PC-3 (cell line): ENCODE measurements at places on chromosomes 2 and 18. TPM values are rescaled to one million over a fixed set of nuclear protein-coding genes. Genes with fewer than 3 reads are reported as not detected.

DNA sequence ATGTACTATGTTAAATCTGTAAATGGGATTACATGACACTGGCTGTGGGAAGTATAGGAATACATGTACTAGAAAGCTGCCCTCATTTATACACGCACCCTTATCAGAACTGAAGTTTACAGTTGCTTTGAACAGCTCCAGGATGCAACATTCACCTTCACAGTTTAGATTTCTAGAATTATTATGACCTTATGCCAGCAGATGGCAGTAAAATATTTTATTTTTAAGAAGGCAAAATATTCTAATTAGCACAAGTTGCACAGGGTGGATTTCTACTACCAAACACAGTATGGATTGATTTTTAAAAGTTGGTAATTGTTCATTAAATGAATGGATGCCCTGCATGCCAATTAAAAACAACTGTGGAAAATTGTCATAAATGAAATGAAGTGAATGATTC, 670.4 kb downstream of the KCNJ3 start:
- DNase-seq: peak; percentile 52

DNA sequence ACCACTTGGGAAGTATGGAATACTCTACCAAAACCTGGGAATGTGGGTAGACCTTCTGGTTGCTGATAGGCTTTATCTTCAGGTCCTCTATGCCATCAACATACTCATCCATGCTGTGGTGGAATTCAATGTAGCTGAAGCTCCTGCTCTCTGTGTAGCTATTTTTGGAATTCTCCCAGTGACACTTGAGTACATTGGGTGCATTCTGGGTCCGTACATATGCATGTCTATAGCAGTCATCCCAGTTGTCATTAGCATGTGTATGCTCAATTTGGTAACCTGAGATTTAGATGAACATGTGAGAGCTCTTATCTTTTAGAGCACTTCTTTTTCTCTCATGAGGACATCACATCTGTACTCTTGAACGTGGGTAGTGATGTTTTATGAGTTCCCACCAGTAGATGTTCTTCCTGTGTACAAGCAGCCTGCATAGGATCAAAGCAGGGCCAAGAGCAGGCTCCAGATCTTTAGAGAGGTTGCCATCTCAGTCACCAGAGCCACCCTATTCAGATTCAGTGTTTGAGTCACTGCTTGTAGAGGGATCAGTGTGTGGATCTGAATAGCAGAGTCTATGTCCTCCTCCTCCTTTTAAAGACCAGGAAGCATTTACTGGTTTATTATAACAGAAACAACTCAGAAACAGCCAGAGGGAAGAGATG, 65.9 kb downstream of the MGAT5 start:
- no peak for DNase-seq

DNA sequence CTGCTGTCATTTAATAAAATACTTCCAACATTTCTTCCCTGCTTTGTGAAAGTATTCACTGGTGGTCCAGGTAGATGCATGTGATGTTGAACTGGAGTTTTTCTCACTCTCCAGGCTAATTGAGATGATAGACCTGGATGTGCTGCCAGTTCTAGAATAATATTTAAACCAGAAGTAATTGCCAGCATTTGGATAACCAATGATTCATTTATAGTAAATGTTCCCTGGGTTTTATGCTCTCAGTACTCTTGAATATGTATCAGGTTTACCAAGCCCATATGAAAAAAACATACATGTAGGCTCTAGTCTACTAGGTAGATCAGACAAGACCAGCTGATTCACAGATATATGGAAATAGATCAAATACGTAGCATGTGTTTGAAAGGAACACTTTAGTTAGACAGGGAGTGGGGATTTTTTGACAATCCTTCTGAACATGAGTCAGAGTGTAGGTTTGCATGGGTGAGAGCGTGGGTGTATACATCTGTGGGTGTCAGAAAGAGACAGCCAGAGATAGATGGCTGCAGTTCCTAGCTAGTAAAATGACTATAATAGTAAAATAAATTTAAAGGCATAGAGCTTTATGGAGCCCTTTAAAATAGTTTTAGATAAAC, 115.1 kb downstream of the NAB1 start:
- DNase-seq: peak; percentile 21

Gene LRATD1
- total RNA-seq: 35.4 and 41.3 TPM in 2 replicates

Gene FOXI3
- not detected in 2 replicates for total RNA-seq

DNA sequence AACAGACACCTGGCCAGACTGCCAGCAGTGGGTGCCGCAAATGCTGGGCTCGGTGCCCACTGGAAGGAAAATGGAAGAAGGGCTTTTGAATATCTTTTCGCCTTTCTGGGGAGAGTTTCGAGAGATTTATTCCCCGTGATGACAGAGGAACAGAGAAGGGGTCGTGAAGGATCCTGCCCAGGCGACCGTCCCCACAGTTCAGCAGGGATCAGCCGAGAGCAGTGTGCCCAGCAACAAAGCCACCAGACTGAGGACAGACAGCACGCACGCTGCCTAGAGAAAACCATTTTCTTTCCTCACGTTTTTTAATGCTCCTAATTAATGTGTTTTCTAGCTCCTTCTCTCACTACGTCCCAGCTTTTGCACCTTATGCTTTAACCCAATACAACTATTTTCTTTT, 47.7 kb downstream of the XRCC5 start:
- DNase-seq: no peak

- no peak for DNase-seq
Measured at GRCh38 chr2:26335231-26335630, 10.7 kb upstream of the SELENOI start.

Gene MC2R
- not detected in 2 replicates for total RNA-seq

- no peak for DNase-seq
Measured at GRCh38 chr2:220708366-220708765, 863.7 kb downstream of the EPHA4 start.

DNA sequence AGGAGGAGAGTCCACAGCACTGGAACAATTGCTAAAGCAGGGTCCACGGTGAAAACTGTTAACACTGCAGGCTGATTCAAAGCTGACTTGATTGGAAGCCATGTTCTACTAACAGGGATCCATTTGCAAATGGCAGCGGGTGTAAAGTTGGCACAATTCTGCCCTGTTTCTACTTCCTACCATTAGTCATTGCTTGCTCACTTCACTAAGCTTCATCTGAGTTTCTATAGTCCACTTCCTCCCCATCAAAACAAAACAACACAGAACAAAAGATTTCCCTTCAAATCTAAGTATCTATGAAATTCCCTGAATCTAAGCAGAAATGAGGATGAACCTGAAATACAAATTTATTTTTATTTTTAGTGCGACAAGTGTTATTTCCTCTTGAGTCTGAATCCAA, 187.4 kb upstream of the SOX11 start:
- DNase-seq: no peak
